ENCODE measurements at places on chromosomes 2 and 18.
A peak's percentile ranks its signal among the peaks of the same experiment; 100 is the strongest.

GRCh38 chr2:237535385-237536082 lies 30.8 kb upstream of the PRLH start:
- no peak overlapping the region for H3K27ac ChIP-seq
- no peaks in the 10 kb centered on the region for H3K27me3 ChIP-seq
- no peak overlapping the region for H3K4me3 ChIP-seq
- DNase-seq = no peak

DNA sequence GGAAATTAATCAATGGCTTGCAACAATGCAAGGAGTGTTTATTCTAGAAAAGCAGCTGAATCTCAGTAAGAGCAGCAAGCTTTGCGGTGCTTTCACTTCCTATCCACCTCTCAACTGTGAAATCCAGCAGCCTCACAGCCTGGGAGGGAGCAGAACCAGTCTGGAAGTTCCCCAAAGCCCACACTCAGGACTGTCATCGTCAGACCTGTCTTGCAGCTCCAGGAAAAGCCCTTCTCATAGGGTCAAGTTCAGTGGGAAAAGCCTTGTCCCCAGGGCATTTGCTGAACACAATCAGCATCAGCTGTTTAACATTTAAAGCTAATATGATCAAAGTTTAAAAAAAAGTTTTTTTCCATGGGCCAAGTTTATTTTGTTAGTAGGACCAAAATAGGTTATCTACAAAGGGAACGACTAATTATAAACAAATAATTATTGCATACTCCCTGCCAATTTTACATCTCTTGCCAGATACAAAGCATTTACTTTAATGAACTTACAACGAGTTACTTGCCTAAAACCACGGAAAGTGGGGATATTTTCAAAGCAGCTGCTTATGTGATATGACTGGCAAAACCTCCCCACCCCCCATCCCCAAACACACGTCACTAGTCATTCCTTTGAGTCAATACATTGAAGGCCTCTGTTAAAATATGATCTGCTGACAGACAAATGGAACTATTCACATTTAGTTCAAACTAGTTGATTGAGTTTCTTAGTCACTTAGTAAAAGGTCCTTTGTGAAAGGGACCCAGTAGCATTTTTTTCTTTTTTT lies 36.8 kb downstream of the PARD6G start:
- no peaks in the 10 kb centered on the region for H3K4me1 ChIP-seq
- no peaks in the 10 kb centered on the region for H3K36me3 ChIP-seq
- H3K27ac ChIP-seq = no peak overlapping the region
- no peaks in the 10 kb centered on the region for H3K27me3 ChIP-seq
- peak; percentile 29 for DNase-seq

DNA sequence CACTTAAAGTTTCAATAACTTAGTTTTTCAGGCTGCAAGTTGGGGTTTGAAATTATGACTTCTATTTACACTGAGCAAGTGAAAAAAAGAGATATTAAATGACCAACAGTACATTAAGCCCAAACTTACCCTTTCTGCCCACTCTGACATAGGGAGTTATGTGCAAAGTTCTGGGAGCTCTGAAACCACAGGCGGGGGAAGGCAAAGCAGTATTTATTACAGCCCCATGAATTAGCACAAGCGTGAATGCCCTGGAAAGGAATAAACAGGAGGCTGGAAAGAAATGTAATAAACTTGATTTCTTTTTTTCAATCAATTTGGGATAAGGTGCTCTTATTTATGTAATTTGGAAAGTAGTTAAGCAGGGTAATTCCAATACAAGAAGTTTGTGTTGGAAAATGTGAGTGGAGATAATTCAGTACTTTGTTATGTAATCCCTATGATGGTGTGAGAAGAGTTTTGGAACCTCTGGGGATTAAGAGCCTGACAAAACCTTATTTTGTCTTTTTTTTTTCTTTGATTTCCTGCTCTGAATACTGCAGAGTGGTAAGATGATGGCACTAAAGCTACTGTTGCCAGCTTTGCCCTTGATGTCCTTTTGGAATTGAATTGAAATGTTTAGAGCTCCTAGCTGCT lies 351.5 kb downstream of the ARHGAP15 start:
- H3K4me1 ChIP-seq = no peaks in the 10 kb centered on the region
- no peaks in the 10 kb centered on the region for H3K36me3 ChIP-seq
- DNase-seq = no peak
- H3K27ac ChIP-seq = peak overlapping the region; percentile 78
- no peak overlapping the region for H3K4me3 ChIP-seq

- no peaks in the 10 kb centered on the region for H3K36me3 ChIP-seq
- H3K4me1 ChIP-seq = no peaks in the 10 kb centered on the region
- H3K4me3 ChIP-seq = no peak overlapping the region
- no peaks in the 10 kb centered on the region for H3K27me3 ChIP-seq
- no peak overlapping the region for H3K27ac ChIP-seq
Observed at GRCh38 chr2:6937157-6937556, 19.9 kb downstream of the RNF144A start.

- no peaks in the 10 kb centered on the region for H3K4me1 ChIP-seq
- DNase-seq = no peak
- H3K4me3 ChIP-seq = no peak overlapping the region
- no peaks in the 10 kb centered on the region for H3K27me3 ChIP-seq
Observed at GRCh38 chr2:105910497-105911238, 166.0 kb downstream of the NCK2 start.
